ENCODE measurements at places on chromosomes 3 and 15. TPM values are rescaled to one million over a fixed set of nuclear protein-coding genes. Genes with fewer than 3 reads are reported as not detected.
A peak's percentile ranks its signal among the peaks of the same experiment; 100 is the strongest.

DNA sequence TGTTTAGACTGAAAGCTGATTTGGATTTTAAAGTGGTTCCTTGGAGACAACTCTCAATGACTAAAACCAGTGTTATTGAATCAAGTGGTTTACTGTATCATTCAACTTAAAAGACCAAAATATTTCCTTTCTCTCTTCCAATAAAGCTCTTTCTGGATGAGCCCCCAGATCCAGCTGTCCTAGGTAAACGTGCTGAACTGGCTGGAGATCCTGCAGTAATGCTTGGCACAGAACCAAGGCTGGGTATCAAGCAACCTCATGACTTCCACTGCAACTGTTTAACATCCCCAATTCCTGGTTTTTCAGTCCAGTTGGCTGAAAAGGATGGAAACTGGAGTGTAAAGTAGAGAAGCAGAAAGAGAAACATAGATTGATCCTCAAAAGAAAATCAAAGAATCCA lies 28.9 kb downstream of the SEC22C start:
- peaks cover 19% of the 10 kb centered on the region for H3K4me1 ChIP-seq
- H3K27me3 ChIP-seq: no peaks in the 10 kb centered on the region
- DNase-seq: no peak
- H3K4me3 ChIP-seq: no peak overlapping the region
- peaks cover 38% of the 10 kb centered on the region for H3K36me3 ChIP-seq
- H3K27ac ChIP-seq: no peak overlapping the region

- no peak overlapping the region for H3K4me3 ChIP-seq
- H3K27ac ChIP-seq: no peak overlapping the region
- H3K4me1 ChIP-seq: no peaks in the 10 kb centered on the region
- H3K27me3 ChIP-seq: no peaks in the 10 kb centered on the region
- DNase-seq: no peak
These were observed 478.7 kb downstream of the RBMS3 start for GRCh38 chr3:29759411-29760225.

- peak overlapping the region; percentile 99 for H3K27ac ChIP-seq
- H3K27me3 ChIP-seq: no peaks in the 10 kb centered on the region
- H3K4me3 ChIP-seq: peak overlapping the region; percentile 96
These were observed 891 bp upstream of the TOP2B start for GRCh38 chr3:25665315-25666280.

DNA sequence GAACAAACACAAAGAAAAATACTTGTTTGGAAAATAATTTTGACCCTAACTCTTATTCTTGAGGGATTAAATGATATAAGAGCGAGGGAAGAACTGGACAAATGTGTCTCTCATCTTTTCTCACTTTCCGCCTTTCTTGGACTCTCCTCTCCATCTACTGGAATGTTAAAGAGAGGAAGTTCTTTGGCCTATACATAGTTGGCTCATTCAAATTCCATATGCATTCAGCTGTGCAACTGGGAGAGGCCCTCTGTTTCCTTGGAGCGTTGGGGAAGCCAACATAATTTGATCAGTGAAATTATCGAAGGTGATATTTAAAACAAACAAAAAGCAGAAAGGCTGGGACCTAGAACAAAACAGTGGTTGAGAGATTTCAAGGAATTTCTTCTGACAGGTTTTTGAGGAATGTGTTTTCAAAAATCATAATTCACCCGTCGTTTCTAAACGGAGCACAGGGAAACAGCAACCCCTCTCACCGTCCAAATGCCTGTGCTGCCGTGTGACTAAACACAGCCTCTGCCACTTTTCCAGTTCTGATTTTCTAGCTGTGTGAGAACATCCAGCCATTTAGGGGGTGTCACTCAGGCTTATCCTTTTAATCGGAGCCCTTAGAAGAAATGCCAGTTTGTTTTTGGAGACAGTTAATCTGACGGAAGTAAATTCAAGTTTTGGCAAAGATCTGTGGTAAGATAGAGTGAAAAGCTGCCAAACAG lies 489.9 kb downstream of the SOX2 start:
- no peak for DNase-seq
- H3K4me3 ChIP-seq: no peak overlapping the region
- no peaks in the 10 kb centered on the region for H3K36me3 ChIP-seq
- no peaks in the 10 kb centered on the region for H3K27me3 ChIP-seq

- H3K4me3 ChIP-seq: no peak overlapping the region
- peaks cover 3% of the 10 kb centered on the region for H3K27me3 ChIP-seq
- H3K36me3 ChIP-seq: no peaks in the 10 kb centered on the region
- no peak overlapping the region for H3K27ac ChIP-seq
These were observed 81.8 kb downstream of the CHRNA7 start for GRCh38 chr15:32112101-32112500.

DNA sequence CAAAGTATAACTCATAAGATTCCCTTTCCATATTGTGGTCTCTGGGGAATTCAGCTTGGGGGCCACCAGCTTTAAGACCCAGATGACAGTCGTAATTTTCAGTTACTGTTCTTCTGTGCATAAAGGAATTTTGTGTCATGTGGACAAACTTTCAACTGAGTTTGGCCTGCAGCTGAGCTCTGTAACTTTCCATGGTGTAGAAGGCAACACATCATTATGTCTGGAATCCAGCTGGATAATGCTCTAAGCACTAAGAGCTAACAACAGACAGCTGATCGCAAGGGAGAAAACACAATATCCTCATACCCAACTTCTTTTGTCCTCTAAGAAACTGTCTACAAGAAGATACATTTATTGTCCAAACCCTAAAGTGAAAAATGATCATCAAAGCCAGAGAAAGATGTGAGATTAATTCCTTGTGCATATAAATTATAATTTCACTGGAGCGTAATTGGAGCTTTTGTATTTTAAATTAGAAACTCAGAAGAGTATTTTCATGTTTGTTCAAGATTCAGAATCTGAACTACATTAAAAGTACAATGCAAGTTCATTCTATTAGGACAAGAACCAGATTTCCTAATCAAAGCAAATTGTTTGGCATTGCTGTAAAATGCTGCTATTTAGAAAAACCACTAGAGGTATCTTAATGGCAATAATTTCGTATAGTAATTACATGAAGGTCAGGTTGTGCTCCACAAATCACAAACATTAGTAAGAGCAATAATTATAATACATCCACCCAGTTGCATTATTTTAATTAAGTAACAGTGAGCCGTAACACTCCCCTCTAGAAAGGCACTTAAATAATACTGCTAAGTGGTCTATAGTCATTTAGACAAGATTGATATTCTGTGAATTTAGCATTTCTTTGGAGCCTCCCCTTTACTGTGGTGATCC lies 218.8 kb downstream of the ATP8B4 start:
- no peaks in the 10 kb centered on the region for H3K4me1 ChIP-seq
- DNase-seq: no peak
- no peak overlapping the region for H3K27ac ChIP-seq
- H3K36me3 ChIP-seq: no peaks in the 10 kb centered on the region
- no peaks in the 10 kb centered on the region for H3K27me3 ChIP-seq

GRCh38 chr15:70466895-70467529 lies 296.3 kb downstream of the UACA start:
- peak; percentile 72 for DNase-seq
- peaks cover 16% of the 10 kb centered on the region for H3K27me3 ChIP-seq
- no peaks in the 10 kb centered on the region for H3K4me1 ChIP-seq
- H3K4me3 ChIP-seq: no peak overlapping the region
- no peak overlapping the region for H3K27ac ChIP-seq
- H3K36me3 ChIP-seq: no peaks in the 10 kb centered on the region

DNA sequence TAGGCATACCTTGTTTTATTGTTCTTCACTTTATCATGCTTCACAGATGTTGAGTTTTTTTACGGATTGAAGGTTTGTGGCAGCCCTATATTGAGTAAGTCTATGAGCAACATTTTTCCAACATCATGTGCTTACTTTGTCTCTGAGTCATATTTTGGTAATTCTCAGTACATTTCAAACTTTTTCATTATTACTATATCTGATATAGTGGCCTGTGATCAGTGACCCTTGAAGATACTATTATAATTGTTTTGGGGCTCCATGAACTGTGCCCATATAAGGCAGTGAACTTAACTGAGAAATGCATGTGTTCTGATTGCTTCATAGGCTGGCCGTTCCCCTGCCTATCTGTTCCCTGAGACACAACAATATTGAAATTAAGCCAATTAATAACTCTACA lies 42.8 kb upstream of the NSMCE3 start:
- H3K4me1 ChIP-seq: no peaks in the 10 kb centered on the region
- H3K27ac ChIP-seq: no peak overlapping the region
- DNase-seq: no peak
- no peak overlapping the region for H3K4me3 ChIP-seq
- H3K27me3 ChIP-seq: no peaks in the 10 kb centered on the region

- no peaks in the 10 kb centered on the region for H3K27me3 ChIP-seq
- H3K4me3 ChIP-seq: no peak overlapping the region
- no peak for DNase-seq
These were observed 159.2 kb upstream of the SLCO3A1 start for GRCh38 chr15:91694131-91694830.

GRCh38 chr3:138051947-138052802 lies 42.2 kb downstream of the CLDN18 start:
- no peak overlapping the region for H3K4me3 ChIP-seq
- no peaks in the 10 kb centered on the region for H3K4me1 ChIP-seq
- H3K36me3 ChIP-seq: no peaks in the 10 kb centered on the region
- H3K27me3 ChIP-seq: peaks cover 5% of the 10 kb centered on the region
- H3K27ac ChIP-seq: no peak overlapping the region

- no peaks in the 10 kb centered on the region for H3K36me3 ChIP-seq
- no peak overlapping the region for H3K27ac ChIP-seq
- no peak overlapping the region for H3K4me3 ChIP-seq
- DNase-seq: no peak
These were observed 32.6 kb downstream of the ALS2CL start for GRCh38 chr3:46660543-46661523.

DNA sequence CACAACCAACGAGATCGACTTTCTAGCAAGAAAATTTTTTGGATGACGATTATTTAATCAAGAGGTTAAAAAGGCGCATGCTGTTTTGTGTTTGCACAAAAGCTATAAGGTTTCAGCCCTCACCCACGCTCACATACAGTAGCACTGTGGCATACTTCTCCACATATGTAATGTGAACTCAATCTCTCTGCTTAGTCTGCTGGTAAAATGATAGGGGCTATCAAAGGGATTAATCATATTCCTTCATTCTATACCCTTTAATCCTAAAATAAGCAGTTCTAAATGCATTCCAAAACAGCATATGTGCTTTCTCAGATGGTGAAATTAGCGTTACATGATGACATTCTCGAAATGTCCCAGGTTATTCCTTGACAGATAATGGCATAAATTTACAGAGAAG lies 196.9 kb upstream of the PRICKLE2 start:
- no peaks in the 10 kb centered on the region for H3K36me3 ChIP-seq
- no peaks in the 10 kb centered on the region for H3K4me1 ChIP-seq
- peaks cover 6% of the 10 kb centered on the region for H3K27me3 ChIP-seq
- DNase-seq: no peak
- no peak overlapping the region for H3K4me3 ChIP-seq
- no peak overlapping the region for H3K27ac ChIP-seq

GRCh38 chr15:99671926-99672635 lies 61.2 kb downstream of the LYSMD4 start:
- no peaks in the 10 kb centered on the region for H3K27me3 ChIP-seq
- peaks cover 16% of the 10 kb centered on the region for H3K36me3 ChIP-seq
- no peak overlapping the region for H3K27ac ChIP-seq
- no peak for DNase-seq

GRCh38 chr15:41568350-41569017 lies 9.5 kb downstream of the TYRO3 start:
- no peak for DNase-seq
- H3K27me3 ChIP-seq: no peaks in the 10 kb centered on the region
- no peaks in the 10 kb centered on the region for H3K4me1 ChIP-seq
- no peaks in the 10 kb centered on the region for H3K36me3 ChIP-seq
- no peak overlapping the region for H3K4me3 ChIP-seq
- no peak overlapping the region for H3K27ac ChIP-seq

Gene NDN
- total RNA-seq: 2.6 TPM

Gene ZBTB20
- 5.3 TPM for total RNA-seq

Gene ARNT2
- 0.34 TPM for total RNA-seq

Gene FOXL2
- not detected for total RNA-seq
